GM23338 (cell line): ENCODE measurements at places on chromosomes 4 and X. TPM values are rescaled to one million over a fixed set of nuclear protein-coding genes. Genes with fewer than 3 reads are reported as not detected.

The CFI gene
- polyA plus RNA-seq = not detected in 2 replicates

The CD99L2 gene
- 2.3 and 2.6 TPM in 2 replicates for polyA plus RNA-seq

The PNMA6F gene
- 0.06 and 0.09 TPM in 2 replicates for polyA plus RNA-seq

The HSFX4 gene
- not detected in 2 replicates for polyA plus RNA-seq

The G3BP2 gene
- polyA plus RNA-seq = 94.5 and 103 TPM in 2 replicates

The DCLK2 gene
- polyA plus RNA-seq = 0.23 TPM in 1 of 2 replicates, not detected in the other

The FGG gene
- not detected in 2 replicates for polyA plus RNA-seq

The CFP gene
- polyA plus RNA-seq = 1.8 and 2.1 TPM in 2 replicates

The GPRASP2 gene
- polyA plus RNA-seq = 4.0 and 4.9 TPM in 2 replicates

The TMEM271 gene
- polyA plus RNA-seq = 0.11 and 0.21 TPM in 2 replicates

The ZNF711 gene
- 9.3 and 12.2 TPM in 2 replicates for polyA plus RNA-seq

The MTHFD2L gene
- 35.2 and 35.7 TPM in 2 replicates for polyA plus RNA-seq

The ZNF41 gene
- polyA plus RNA-seq = 1.1 and 2.0 TPM in 2 replicates

The SH3RF1 gene
- 6.2 and 7.8 TPM in 2 replicates for polyA plus RNA-seq

The PAGE2B gene
- polyA plus RNA-seq = not detected in 2 replicates

The TLR2 gene
- polyA plus RNA-seq = 0.37 and 0.63 TPM in 2 replicates

The PPP1R3F gene
- 2.2 and 3.1 TPM in 2 replicates for polyA plus RNA-seq

The GPR143 gene
- polyA plus RNA-seq = 7.4 and 9.4 TPM in 2 replicates

The RASSF6 gene
- polyA plus RNA-seq = 0.37 and 0.79 TPM in 2 replicates

The CXCL6 gene
- 11.8 and 14.7 TPM in 2 replicates for polyA plus RNA-seq

The FRAS1 gene
- 10.3 and 12.4 TPM in 2 replicates for polyA plus RNA-seq

The CDK16 gene
- 55.9 and 58.9 TPM in 2 replicates for polyA plus RNA-seq

The UNC5C gene
- polyA plus RNA-seq = 0.08 and 0.16 TPM in 2 replicates
